ENCODE measurements at places on chromosomes 16 and 17. TPM values are rescaled to one million over a fixed set of nuclear protein-coding genes. Genes with fewer than 3 reads are reported as not detected.

DNA sequence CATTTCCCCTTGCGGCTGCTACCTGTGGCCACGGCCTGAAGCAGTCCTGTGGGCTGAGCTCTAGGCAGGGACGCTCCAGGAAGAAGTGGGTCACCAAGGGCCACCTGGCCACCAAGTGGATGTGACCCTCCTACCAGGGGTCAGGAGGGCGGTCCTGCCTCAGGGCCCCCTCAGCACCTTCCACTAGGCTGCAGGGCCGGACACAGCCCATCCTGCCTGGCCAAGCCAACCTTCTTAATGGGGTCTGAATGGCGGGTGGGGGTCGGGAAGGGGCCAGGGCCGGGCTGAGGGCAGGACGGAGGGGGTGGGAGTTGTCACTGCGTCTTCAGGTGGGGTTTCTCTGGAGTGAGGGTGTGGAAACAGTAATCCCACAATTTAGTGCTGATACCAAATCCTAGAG lies 13.2 kb upstream of the MLKL start:
- no peak for DNase-seq
- H3K4me3 ChIP-seq: no peak overlapping the region
- H3K4me1 ChIP-seq: 0 out of 2 replicates have a peak, but pooled peaks cover 5% of the 10 kb centered on the region
- no peaks in the 10 kb centered on the region for H3K36me3 ChIP-seq
- H3K27me3 ChIP-seq: peaks cover 25% of the 10 kb centered on the region

Gene SDR42E2
- not detected for total RNA-seq

Gene E2F4
- 65.8 TPM for total RNA-seq

Gene C16orf89
- total RNA-seq: not detected

- no peaks in the 10 kb centered on the region for H3K36me3 ChIP-seq
- H3K4me3 ChIP-seq: no peak overlapping the region
- no peak overlapping the region for H3K27ac ChIP-seq
- peaks cover 44% of the 10 kb centered on the region for H3K27me3 ChIP-seq
- H3K4me1 ChIP-seq: no peaks in the 10 kb centered on the region
- no peak for DNase-seq
Measured at GRCh38 chr17:38544839-38545209, 60.9 kb downstream of the SRCIN1 start.

DNA sequence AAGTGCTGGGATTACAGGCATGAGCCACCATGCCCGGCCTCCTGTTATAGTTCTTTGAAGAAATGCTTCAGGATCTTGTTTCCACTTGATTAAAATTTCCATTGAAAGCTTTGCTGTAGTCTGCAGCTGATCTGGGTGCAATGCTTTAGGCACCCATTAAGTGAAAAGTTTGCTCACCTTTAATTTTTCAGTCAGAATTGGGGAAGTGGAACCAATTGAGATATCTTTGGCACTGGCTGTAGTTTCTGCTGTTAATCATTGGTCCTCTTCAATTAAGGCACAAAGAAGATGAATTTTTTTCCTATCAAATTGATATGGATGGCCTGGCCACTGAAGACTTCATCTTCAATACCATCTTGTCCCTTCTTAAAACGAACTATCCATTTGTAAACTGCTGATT lies 336.1 kb upstream of the TBX2 start:
- no peaks in the 10 kb centered on the region for H3K27me3 ChIP-seq
- no peak overlapping the region for H3K27ac ChIP-seq
- H3K4me3 ChIP-seq: no peak overlapping the region
- H3K4me1 ChIP-seq: peaks cover 22% of the 10 kb centered on the region
- no peak for DNase-seq

Gene MAPT
- total RNA-seq: 0.28 TPM

GRCh38 chr17:71430281-71430680 lies 690.5 kb upstream of the SOX9 start:
- H3K27me3 ChIP-seq: no peaks in the 10 kb centered on the region
- H3K4me3 ChIP-seq: no peak overlapping the region
- no peak for DNase-seq
- H3K27ac ChIP-seq: no peak overlapping the region
- peaks cover 11% of the 10 kb centered on the region for H3K36me3 ChIP-seq
- H3K4me1 ChIP-seq: peaks cover 38% of the 10 kb centered on the region

Gene CD300C
- not detected for total RNA-seq
